Cardiac muscle cell (in vitro differentiated cells and primary cell): ENCODE measurements at places on chromosomes 12 and 14.

DNA sequence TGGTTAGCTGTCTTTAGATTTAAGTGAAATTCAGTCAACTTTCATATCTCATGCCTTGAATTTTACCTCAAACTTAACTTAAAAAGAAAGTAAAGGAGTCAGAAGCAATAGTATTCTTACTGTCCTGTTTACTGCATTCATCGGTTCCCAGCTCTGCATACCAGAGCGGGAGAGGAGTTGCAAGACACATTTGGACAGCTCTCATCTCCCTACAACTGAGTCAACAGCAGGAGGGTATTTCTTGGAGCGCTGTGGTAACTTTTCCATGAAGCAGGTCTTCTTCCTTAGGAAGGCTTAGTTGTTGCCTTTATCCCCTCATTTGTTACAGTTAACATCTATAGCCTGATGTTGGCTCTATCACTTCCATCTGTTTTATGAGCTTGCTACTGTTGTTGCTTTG, 65.1 kb downstream of the TRMT5 start:
- DNase-seq = no peak

DNA sequence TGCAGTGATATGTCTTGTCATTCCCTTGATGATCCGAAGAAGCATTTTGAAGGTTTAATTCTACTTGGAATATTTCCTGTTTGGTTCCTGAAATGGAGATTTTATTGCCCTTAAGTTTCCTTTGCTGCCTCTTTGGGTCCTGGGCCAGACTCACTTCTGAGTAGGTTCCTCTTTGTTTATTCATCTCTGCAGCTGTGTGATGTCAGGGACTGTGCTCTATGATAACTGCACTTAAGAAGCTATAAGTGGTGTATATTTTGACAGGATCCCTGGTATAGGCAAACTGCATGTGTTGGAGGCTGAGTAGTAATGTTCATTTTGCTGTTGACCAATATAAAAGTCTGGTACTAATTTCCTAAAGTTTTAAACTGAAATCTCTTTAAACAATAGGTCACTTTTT, at the start of gene KLRC4:
TSS of gene KLRC4 (minus strand) at position 366 of the 400 bp plus-strand sequence. CDS start at position 184, 182 bp downstream.
- peak; percentile 27 for DNase-seq

DNA sequence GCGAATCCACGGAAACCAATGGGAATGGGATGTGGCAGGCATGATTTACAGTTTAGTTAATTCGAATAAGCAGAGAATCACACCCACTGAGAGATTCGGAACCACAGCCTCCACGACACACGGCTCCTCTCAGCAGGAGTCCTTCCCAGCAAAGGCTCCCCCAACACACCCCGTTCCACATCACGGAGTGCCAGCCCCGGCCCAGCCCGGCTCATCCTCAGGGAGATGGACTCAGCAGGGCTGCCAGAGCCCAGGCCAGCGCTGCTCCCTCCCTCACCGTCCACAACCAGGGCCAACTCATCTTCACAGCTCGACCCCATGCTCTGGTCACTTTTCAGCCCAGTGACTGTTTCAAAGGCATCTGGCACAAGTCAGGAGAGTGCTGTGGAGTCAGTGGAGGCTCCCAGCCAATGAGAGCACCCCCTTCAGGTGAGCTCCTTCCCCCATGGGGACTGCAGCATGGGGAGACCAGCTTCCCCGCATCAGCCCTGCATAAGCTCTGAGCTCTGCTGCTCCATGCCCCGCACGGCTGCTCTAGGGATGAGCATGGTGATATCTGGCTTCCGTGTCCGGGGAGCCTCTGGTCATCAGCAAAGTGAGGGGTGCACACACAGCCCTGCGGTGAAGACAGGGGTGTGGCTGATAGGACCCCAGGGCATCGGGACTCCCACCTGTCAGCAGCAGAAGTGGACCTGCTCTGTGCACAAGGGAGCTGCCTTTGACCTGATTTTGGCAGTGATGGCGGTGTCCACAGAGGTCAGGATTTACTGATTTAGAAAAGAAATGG, 238.8 kb upstream of the SFSWAP start:
- DNase-seq = no peak

DNA sequence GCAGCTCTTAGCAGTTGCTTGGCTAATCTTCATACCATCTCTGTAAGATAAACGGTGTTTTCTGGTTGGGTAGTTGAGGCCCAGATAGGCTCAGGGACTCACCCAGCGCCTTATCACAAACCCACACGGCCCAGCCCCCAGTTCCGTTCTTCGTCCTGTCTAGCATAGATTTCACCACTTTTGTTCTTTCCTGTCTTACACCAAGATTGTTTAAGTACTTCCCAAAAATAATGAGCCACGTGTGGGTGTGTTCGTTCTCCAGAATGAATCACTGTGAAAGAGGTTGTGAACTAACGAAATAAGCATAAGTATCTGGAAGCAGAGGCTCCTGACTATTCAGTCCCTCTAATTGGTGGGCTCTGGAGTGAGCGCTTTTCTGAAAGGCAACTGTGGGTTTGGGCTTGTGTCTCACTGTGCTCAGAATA, 21.4 kb downstream of the ACVR1B start:
- DNase-seq = peak; percentile 94

DNA sequence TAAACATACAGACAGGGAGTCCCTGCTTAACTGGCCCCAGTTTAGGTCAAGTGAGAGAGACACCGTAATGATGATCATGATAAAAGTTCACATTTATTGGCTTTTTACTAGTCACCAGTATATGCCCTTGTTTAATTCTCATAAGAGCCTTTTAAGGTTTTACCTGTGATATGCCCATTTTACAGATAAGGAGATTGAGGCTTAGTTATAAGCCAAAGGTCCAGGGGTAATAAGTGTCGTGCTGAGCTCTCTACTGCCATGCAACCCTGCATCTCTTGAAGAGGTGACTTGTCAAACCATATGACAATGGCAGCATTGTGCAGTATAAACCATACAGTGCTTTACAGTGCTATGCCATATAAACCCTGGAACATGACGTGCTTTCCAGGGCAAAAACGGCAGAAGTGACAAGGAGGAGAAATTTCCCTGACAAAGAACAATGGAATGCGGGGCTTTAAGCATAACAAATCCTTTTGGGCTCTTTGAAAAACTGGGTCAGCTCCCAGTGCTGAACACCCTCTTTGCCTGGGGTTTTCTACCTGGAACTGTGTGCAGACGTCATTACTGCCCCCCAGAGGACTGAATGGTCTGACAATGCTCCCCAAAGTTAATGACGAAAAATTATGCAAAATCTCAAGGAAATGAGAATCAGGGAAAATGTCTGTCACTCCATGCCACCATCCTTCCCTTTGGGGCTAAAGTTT, 59.7 kb upstream of the C14orf132 start:
- peak; percentile 1 for DNase-seq

DNA sequence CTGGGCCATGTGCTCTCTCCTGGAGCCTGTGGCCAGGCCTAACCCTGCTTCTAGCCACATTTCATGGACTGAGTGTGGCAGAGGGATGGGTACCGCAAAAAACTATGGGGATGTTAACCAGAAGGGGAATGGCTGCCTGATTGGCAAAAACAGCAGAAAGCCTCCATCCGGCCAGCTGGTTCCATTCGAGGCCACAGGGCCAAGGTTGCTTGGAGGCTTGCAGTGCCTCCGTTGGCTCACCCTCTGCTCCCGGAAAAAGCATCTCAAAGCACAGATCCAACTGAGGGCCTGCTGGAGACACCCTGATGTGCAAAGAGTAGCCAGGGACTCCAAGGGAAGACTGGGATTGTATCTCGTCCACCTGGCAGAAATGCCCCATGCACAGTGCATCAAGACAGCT, 16.5 kb downstream of the TMEM120B start:
- no peak for DNase-seq

DNA sequence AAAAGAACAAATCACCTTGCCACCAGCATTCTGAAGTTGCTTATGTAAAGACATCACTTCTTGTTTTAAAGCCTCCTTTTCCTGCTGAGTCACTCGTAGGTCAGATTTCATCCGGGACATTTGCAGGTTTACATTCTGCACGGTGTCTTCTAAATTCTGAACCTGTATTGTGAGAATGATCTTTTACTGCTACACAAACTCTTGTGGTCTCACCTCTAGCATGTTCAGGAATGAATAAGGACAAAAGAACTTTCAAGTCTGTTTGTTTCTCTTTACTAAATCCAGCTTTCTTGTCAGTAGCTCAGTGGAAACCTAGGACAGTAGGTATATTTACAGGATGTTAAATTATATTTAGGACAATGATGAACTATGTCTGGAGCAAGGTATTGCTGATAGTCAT, 73.5 kb upstream of the SAV1 start:
- no peak for DNase-seq

- DNase-seq = no peak
These were observed 41.6 kb downstream of the SFSWAP start for GRCh38 chr12:131752451-131752850.

GRCh38 chr12:78128211-78128610, 297.5 kb downstream of the NAV3 start:
- DNase-seq = no peak

GRCh38 chr14:39972704-39973103, 540.5 kb upstream of the FBXO33 start:
- DNase-seq = no peak

DNA sequence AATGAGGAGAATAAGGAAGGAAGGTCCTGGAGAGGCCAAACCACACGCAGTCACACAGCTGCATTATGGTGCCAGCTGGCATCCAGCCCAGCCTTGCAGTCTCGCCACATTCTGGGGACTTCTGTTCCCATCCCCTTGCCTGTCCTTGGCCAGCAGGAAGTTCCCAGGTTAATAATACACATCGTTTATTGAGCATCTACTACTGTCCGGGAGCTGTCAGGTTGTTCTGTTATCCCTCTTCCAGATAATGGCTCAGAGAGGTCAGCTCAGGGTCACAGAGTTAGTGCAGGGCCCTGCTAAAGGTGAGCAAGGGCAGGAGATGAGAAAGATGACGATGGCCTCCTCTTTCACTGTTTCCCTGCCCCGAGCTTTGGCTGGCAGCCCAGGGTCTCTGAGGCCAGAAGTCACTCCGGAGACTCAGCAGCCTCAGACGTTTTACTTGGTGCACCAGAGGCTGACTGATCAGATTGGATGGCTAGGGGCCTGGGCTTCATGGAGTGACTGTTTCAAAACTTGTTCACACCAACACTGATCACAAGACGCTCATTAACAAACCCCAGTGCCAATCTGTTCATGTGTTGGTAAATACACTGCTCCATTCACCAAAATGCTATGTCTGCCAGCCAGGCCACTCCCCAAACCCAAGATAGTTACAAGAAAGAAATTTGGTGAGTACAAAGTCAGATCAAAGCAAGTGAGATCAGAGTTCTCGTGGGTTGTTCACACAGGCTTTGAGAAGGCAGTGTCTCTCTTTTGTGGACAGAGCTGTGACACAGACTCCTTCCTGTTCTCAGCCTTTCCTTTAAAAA, 79.2 kb downstream of the B4GALNT3 start:
- no peak for DNase-seq

DNA sequence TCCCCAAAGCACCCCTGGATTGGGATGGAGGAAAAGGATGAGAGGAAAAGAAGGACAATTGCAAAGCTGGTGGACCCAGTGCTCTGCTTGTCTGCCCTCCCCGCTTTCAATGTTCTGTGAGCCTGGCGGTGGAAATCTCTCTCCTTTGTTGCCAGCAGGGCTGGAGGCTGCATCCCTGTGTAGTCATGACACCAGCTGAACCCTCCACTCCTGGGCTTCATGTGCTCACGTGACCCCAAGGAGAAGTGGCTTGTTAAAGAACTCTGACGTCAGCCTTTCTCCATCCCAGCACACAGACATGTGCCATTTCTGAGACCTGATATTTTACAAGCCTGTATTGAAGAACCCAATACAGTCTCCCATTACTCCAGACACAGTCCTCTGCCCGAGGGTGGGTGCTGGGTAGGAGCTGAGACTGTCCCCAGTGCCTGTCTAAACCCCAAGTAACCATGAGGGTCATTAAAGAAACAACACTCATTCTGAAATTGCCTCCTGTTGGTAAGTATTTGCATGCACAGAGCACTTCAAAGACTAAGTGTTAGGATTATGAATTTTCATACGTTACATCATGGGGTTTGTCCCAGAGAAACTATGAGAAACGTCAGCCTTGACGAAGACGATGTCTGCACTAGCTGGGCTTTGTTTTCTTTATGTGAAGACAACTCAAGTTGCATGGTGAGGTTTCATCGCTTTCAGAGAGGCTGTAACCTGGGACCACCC, 21.7 kb downstream of the GALNT16 start:
- DNase-seq = no peak

- peak; percentile 45 for DNase-seq
These were observed 50.1 kb downstream of the LRCOL1 start for GRCh38 chr12:132560364-132560613.

DNA sequence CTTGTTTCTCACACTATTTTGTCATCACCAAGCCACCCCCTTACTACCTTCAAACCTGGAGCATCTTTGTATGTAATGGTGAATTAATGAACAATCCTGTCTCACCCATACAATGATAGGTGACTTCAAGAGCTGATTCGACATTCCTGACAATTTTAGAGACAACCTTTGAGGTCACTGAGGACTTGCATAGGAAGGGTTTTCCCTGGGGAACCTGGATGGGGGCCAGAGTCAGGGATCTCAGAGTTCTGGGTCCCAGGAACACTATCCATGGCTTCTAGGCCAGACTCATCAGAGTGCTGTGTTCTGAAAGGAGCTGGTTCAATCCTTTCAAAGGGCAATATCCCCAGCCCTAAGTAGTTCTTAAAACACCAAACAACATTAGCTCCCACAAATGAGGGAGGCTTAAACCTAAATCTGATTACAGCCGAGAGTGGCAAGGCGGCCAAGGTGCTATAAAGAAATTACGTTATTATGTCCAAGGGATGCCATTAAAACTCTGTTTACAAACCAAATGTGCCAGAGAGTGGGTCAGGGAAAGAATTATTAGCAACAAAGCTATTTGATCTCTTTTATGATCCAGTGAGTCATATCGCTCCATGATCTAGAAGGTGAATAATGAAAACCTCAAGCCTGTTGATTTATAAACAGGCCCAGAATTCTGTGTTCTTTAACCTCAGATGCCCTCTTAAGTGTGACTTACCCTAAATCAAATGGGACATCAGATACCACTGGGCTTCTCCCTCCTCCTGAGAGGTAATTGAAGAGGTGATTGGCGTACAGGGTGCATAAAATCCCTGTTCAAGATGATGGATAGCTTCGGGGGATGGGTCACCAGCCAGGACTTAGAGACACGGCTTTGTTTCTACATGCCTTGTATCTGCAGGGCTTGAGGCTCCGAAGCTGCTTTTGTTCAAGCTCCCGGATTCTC, 230.2 kb upstream of the TBX3 start:
- DNase-seq = no peak

- no peak for DNase-seq
These were observed 67.4 kb upstream of the FBRSL1 start for GRCh38 chr12:132422381-132423043.

- no peak for DNase-seq
These were observed 23.1 kb upstream of the HNF1A start for GRCh38 chr12:120955232-120955631.

GRCh38 chr12:13088496-13088895, 15.0 kb downstream of the GSG1 start:
- DNase-seq = no peak
